ENCODE measurements at places on chromosomes 16 and 17. TPM values are rescaled to one million over a fixed set of nuclear protein-coding genes. Genes with fewer than 3 reads are reported as not detected.
A peak's percentile ranks its signal among the peaks of the same experiment; 100 is the strongest.

The PMP22 gene
- 0.35 TPM for total RNA-seq

GRCh38 chr16:51149251-51149661 lies 1.8 kb downstream of the SALL1 start:
- H3K27me3 ChIP-seq, result peaks cover 8% of the 10 kb centered on the region
- no peak for DNase-seq
- no peak overlapping the region for H3K4me3 ChIP-seq
- H3K36me3 ChIP-seq, result no peaks in the 10 kb centered on the region
- no peak overlapping the region for H3K27ac ChIP-seq

GRCh38 chr16:77171745-77172635 lies 19.0 kb upstream of the MON1B start:
- no peaks in the 10 kb centered on the region for H3K36me3 ChIP-seq
- H3K4me1 ChIP-seq, result no peaks in the 10 kb centered on the region
- H3K27ac ChIP-seq, result no peak overlapping the region
- no peak overlapping the region for H3K4me3 ChIP-seq
- no peaks in the 10 kb centered on the region for H3K27me3 ChIP-seq
- DNase-seq, result no peak

The RNU2-1 gene
- total RNA-seq, result 10,813 TPM

- DNase-seq, result no peak
- H3K27me3 ChIP-seq, result no peaks in the 10 kb centered on the region
- H3K4me3 ChIP-seq, result no peak overlapping the region
- no peak overlapping the region for H3K27ac ChIP-seq
- peaks cover 1% of the 10 kb centered on the region for H3K36me3 ChIP-seq
These were observed 111.3 kb downstream of the AATF start for GRCh38 chr17:37060094-37060493.

DNA sequence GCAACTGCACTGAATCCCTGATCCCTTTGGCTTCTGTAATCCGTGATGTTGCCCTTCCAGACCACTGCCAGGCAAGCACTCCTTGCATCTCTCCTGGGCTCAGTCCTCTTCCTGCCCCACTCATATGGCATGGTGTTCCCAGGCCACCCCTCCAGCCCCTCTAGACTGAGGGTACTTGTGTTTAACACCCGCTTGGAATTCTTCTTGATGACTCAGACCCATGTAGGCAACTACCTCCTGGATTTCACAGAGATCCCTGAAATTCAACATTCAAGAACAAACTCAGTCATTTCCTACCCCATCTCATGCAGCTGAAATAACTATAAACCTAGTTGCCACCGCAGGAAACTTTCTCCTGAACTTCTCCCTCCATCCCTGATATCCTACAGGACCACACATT lies 541.9 kb upstream of the CDH11 start:
- no peaks in the 10 kb centered on the region for H3K27me3 ChIP-seq
- no peak for DNase-seq
- H3K27ac ChIP-seq, result no peak overlapping the region
- H3K36me3 ChIP-seq, result no peaks in the 10 kb centered on the region
- H3K4me3 ChIP-seq, result no peak overlapping the region

DNA sequence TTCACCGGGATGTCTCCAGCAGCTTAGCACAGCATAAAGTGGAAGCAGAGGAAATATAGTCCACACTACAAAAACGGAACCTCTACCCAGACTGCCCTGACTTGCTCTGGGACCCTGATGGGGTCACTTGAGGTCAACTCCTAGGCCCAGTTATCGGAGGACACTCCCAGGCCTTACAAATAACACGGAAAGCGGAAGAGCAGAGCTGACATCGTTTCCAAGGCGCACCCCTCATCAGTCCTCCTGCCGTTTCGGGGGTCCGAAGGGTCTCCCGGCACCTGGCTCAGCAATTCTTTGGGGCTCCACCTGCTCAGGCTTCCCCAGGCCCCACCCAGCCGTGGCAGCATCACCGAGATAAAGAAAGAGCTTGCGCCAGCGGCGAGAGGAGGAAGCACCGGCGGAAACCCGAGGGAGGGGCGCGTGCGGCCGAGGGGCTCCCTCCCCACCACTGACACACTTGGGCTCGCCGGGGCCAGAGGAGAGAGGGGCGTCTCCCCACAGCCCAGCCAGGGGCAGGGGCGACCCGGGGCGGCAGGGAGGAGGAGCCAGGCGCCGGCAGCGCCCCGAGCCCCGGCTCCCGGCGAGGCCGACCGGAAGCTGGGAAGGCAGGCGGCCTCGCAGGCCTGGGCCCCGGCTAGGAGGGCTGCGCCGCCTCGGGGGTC lies 727 bp downstream of the CORO7 start:
- H3K27ac ChIP-seq, result peak overlapping the region; percentile 83
- peaks cover 20% of the 10 kb centered on the region for H3K4me1 ChIP-seq
- no peaks in the 10 kb centered on the region for H3K27me3 ChIP-seq
- peak overlapping the region; percentile 92 for H3K4me3 ChIP-seq
- no peak for DNase-seq

The ITGA3 gene
- total RNA-seq, result 12.5 TPM

DNA sequence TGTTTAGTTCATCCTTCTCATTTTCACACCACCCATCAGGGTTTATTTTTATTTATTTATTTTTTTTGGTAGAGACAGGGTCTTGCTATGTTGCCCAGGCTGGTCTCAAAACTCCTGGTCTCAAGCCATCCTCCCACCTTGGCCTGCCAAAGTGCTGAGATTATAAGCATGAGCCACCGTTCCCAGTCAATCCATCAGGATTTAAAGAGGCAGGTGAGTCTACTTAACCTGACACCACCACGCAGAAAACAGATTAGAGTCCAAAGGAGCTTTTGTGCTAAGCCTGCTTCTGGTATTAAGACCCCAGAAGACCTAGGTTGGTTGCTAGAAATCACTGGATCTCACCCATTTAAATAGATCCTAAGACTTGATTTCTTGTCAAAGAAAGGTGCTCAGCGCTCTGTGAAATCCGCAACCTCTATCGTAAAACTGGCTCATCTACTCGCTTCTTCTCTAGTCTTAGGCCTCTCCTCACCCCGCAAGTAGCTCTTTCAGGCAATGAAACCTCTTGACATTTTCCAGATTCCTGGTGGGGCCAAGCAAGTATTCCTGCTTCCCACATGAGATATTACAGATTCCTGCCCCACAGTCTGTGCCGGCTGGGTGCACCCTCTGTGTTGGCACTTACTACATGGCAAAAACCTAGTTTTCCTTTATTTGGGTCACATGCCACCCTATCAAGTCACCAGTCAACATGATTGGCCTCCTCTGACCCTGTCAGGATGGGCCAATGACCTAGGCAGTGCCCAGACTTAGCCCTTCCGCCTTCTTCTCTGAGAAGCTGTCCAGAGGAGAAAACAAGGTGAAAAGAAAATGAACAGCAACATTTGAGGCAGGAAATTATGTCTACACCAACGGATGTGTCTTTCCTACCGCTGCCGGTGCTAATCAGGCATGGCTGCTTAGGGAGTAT lies 9.0 kb downstream of the PITPNA start:
- H3K4me1 ChIP-seq, result peaks cover 38% of the 10 kb centered on the region
- no peak overlapping the region for H3K27ac ChIP-seq
- DNase-seq, result no peak
- H3K4me3 ChIP-seq, result no peak overlapping the region
- no peaks in the 10 kb centered on the region for H3K27me3 ChIP-seq

GRCh38 chr17:39615434-39615833 lies 7.7 kb upstream of the NEUROD2 start:
- no peaks in the 10 kb centered on the region for H3K27me3 ChIP-seq
- no peak overlapping the region for H3K4me3 ChIP-seq
- H3K27ac ChIP-seq, result no peak overlapping the region
- no peak for DNase-seq

DNA sequence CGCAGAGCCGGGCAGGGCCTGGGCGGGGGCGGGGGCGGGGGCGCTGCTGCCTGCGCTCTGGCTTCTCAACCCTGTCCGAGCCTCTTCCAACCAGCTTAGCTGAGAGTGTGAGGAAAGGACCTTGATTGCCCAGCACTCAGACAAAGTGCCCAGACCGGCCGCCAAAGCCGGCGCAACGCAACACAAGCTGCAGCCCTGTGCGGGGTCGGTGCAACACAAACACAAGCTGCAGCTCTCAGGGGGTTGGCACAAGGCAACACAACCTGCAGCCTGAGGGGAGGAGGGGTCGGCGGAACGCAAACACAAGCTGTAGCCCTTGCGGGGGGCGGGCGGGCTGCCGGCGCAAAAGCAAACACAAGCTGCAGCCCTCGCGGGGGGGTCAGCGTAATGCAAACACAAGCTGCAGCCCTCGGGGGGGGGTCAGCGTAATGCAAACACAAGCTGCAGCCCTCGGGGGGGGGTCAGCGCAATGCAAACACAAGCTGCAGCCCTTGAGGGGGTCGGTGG lies 60.0 kb downstream of the KLHDC4 start:
- H3K4me3 ChIP-seq, result no peak overlapping the region
- no peaks in the 10 kb centered on the region for H3K27me3 ChIP-seq
- no peak for DNase-seq
- H3K36me3 ChIP-seq, result peaks cover 11% of the 10 kb centered on the region

The HS3ST2 gene
- not detected for total RNA-seq

The ZDHHC1 gene
- 0.77 TPM for total RNA-seq

The TPSD1 gene
- total RNA-seq, result not detected

The NPIPA3 gene
- total RNA-seq, result 1.4 TPM

The SLC22A31 gene
- total RNA-seq, result not detected

DNA sequence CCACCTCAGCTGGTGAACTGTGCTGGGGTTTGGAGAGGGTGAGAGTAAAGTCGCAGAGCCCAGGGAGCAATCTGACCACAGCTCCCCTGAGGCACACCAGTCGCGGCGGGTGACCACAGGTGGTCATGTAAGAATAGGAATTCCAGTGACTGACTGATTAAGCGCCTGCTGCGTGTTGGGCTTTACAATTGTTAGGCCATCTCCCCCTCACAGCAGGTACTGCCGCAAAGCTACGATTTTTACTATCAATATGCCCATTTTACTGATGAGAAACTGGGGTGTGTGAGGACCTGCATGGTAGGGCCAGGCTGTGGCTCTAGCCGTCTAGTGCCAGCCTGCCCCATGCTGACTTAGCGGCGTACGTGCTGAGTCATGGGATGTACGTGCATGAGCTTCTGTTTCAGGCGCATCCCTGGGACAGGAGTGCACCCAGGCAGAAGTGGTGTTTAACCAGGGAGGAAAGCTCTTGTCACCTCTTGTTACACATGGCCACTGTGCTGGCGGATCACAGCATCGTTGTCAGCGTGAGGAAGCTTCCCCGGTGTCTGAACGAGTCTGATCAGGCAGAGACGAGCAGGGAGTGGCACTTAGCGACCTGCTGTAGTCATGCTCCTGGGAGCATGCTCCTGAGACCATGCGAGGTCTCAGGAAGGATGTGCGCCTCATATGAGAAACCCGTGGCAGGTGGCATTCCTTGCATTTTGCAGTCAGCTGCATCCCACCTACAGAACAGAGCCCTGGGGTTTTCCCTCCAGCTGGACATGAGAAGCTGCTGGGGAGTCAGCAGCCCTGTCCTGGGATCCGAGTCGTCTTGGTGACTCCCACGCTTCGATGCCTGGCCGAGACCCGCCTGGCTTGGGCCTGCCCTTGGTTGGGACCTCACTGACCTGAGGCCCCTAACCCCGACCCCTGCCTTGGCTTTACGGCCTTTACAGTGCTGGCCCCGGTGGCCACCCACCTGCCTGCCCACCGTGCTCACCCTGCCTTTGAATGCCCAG lies 163.7 kb upstream of the CHMP6 start:
- peak overlapping the region; percentile 24 for H3K27ac ChIP-seq
- H3K4me3 ChIP-seq, result no peak overlapping the region
- DNase-seq, result no peak
- peaks cover 17% of the 10 kb centered on the region for H3K36me3 ChIP-seq
- peaks cover 18% of the 10 kb centered on the region for H3K4me1 ChIP-seq
- no peaks in the 10 kb centered on the region for H3K27me3 ChIP-seq

DNA sequence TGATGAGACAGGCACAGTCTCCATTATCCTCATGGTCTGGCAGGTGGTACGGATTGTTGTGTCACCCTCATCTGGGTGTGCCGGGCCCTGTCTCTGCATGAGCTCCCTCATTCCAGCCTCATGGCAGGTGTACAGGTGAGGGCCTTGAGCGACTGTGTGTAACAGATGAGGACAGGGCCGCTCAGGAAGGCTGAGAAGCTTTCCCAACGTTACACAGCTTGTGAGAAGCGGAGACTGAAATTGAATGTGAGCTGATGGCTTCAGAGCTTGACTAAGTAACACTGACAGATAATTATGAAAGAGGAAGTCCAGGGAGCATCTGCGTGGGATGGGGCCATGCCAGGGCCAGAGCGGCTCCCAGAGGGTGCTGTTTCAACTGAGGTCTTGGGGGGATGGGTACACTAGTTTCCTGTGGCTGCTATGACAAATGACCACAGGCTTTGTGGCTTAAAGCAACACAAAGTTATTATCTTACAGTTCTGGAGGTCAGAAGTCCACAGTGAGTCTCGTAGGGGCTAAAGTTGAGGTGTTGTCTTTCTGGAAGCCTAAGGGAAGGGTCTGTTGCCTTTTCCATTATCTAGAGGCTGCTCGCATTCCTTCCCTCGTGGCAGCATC lies 36.7 kb downstream of the CMIP start:
- H3K36me3 ChIP-seq, result peaks cover 4% of the 10 kb centered on the region
- H3K27me3 ChIP-seq, result no peaks in the 10 kb centered on the region
- peak; percentile 97 for DNase-seq

DNA sequence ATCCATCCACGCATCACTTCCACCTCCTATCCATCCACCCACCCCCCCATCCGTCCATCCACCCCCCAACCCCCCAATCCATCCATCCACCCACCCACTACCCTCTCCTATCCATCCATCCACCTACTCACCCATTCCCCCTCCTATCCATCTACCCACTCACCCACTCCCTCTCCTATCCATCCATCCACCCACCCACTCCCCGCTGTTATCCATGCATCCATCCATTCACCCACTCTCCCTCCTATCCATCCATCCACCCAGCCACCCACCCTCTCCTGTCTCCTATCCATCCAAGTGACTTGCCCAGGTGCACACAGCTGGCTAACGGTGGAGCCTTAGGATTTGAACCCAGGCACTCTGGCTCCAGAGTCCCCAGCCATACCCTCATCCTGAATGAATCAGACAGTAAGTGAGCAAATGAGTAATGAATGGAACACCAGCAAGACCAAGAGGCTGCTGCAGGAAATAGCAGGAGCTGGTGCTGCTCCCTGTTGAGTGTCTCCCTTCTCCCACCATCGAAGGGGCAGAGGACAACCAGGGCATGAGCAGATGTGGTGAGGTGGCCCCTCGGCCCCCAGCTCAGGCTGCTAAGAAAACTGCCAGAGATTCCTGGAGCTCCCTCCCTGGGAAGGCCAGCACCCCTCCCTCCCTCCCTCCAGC lies 62.5 kb downstream of the LITAF start:
- peaks cover 4% of the 10 kb centered on the region for H3K27me3 ChIP-seq
- H3K36me3 ChIP-seq, result no peaks in the 10 kb centered on the region
- H3K4me3 ChIP-seq, result no peak overlapping the region
- no peak overlapping the region for H3K27ac ChIP-seq
- DNase-seq, result no peak

Data from GM12878 (cell line).